Activated CD8-positive, alpha-beta memory T cell treated with anti-CD3 and anti-CD28 coated beads, Interleukin-2, amount 10 ng/mL, durations not matched to agents 7 days and 5 days (primary cell): ENCODE measurements at places on chromosomes 11 and 22. TPM values are rescaled to one million over a fixed set of nuclear protein-coding genes. Genes with fewer than 3 reads are reported as not detected.

The TTC17 gene
- total RNA-seq, result 55.7 TPM

The ANO5 gene
- 0.16 TPM for total RNA-seq

The COX8A gene
- total RNA-seq, result 484 TPM

The TTC28 gene
- total RNA-seq, result 1.2 TPM

The RASL10A gene
- 0.63 TPM for total RNA-seq

The CADM1 gene
- total RNA-seq, result 1.2 TPM

The RAG2 gene
- total RNA-seq, result not detected

The NAV2 gene
- 0.67 TPM for total RNA-seq

The ANO9 gene
- total RNA-seq, result 33.0 TPM

The SPTBN2 gene
- 0.41 TPM for total RNA-seq

The SLC7A4 gene
- 0.53 TPM for total RNA-seq

The CLDN5 gene
- not detected for total RNA-seq

The OR52A1 gene
- not detected for total RNA-seq
